Upper lobe of right lung (tissue), 1 donor: ENCODE measurements at places on chromosomes 16 and 17. TPM values are rescaled to one million over a fixed set of nuclear protein-coding genes. Genes with fewer than 3 reads are reported as not detected.

Gene NPW
- total RNA-seq = not detected

Gene TIMP2
- total RNA-seq = 318 TPM

Gene LDHD
- total RNA-seq = 10.7 TPM

Gene SOX9
- total RNA-seq = 5.4 TPM

- no peak overlapping the region for H3K4me3 ChIP-seq
- no peaks in the 10 kb centered on the region for H3K4me1 ChIP-seq
- H3K27ac ChIP-seq = no peak overlapping the region
- H3K36me3 ChIP-seq = peaks cover 30% of the 10 kb centered on the region
- H3K27me3 ChIP-seq = no peaks in the 10 kb centered on the region
- no peak for DNase-seq
These were observed 19.8 kb downstream of the PRPSAP1 start for GRCh38 chr17:76333673-76334505.

DNA sequence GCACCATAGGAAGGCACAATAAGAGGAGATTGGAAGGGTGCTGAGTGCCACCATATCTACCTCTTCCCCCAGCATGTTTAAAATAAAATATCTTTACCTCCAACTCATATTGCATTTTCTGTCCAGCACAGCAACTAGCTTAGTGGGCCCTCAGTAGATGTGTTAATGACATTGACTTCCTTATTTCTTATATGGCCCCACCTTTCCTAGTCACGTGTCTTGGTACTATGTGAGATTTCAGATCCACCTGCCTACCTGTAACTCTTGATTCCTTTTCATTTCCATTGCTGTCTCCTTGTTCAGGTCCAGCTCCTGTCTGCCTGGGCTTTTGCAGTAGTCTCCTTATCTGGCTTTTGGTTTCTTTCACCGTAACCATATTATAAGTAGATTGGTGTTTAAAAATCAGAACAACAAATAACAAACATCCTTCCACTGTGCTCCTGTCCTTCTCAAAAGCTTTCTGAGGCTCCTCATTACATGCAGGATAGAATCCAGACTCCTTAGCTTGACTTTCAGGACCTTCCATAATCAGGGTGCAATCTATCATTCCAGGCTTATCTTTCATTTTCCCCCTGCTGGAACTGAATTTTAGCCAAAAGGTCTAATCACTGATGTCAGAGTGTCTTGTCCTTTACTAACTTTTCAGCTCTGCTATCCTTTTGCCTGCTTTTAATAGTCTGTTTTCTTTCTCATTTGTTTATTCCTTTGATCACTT, 71.3 kb downstream of the FTO start:
- H3K27me3 ChIP-seq = no peaks in the 10 kb centered on the region
- peaks cover 74% of the 10 kb centered on the region for H3K4me1 ChIP-seq
- peak overlapping the region; percentile 27 for H3K27ac ChIP-seq
- no peak for DNase-seq
- no peak overlapping the region for H3K4me3 ChIP-seq
